ENCODE measurements at places on chromosomes 4 and X.
A peak's percentile ranks its signal among the peaks of the same experiment; 100 is the strongest.

DNA sequence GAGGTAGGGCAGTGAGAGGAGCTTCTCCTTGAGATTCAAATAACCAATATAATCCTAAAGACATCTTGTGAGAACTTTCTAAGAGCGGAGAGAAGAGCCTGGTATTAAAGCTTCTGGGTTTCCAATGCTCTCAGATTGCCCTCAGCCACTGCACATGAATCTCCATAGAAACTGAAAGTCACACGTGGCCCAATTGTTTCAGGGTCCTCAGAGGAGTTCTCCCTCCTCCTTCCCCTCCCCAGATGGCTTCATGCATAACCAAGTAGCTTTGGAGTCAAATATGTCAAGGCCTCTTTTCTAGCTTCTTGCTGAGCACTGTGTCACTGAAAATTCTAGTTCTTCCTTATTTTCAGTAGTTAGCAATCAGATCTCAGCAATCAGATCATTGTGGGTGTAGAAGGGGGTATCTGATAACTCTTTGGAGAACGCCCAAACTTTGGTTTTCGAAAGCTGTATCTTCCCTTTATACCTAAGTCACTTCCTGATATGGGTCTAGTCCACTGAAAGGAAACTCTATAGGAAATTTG, 2.2 kb downstream of the BTK start:
- no peak for DNase-seq

GRCh38 chr4:42268824-42269223, 116.4 kb upstream of the BEND4 start:
- DNase-seq = no peak

DNA sequence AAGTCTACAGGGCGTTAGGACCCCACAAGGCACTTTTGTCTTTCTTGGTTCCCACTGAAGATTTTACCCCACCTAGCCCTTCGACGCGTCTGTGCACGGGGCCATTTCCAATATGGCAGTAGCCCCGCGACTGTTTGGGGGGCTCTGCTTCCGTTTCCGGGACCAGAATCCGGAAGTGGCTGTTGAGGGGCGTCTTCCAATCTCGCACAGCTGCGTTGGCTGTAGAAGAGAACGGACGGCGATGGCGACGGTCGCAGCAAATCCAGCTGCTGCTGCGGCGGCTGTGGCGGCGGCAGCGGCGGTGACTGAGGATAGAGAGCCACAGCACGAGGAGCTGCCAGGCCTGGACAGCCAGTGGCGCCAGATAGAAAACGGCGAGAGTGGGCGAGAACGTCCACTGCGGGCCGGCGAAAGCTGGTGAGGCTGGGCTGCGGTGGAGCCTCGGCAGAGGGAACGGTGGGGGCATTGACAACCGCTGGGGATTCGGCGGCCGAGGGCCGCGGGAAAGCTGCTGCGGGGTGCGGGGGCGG, at the start of gene USP11:
Gene USP11, plus strand, starts transcription at position 207 of the 530 bp plus-strand sequence. Its CDS starts 35 bp downstream, at position 242.
- peak; percentile 46 for DNase-seq

- no peak for DNase-seq
Measured at GRCh38 chrX:97790850-97791249, 907.1 kb downstream of the RPA4 start.

DNA sequence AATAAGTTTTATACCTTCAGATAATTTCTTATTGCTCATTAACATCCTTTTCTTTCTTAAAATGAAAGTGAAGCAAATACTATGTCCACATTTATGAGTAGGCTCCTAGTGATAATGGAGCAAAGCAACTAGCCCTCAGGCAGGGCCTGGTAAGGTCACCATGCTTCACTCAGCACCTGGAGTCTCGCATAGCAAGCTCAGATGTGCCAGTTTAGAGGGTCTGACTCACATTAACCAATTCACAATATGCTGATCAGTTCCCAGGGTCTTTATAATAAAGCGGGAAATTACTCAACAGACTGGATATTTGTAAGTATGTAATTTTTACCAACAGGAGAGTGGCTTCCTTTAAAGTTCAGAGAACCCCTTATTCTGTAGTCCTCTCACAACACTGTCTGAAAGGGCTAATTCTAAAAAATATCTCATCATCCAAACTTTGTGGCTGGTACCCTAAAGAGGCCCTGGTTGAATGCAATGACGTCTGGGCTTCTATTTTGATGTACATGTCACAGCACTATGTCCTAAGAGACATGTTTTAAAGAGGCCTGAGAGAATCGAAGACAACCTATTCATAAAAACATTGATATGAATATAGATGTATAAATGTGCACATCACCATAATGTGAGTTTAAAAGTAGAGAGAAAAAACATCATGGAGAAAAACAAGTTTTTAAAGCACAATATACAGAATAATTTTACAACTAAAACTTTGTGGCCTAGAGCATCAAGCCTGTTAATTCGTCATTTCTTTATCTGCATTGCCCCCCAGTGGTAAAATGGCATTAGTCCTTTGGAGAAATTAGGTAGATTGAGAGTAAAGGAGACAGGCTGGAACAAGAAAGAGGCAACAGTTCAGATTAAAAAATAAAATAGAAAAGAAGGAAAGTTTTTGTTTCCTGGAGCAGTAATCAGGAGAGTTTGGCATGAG, 44.3 kb downstream of the IL21 start:
- peak; percentile 74 for DNase-seq

DNA sequence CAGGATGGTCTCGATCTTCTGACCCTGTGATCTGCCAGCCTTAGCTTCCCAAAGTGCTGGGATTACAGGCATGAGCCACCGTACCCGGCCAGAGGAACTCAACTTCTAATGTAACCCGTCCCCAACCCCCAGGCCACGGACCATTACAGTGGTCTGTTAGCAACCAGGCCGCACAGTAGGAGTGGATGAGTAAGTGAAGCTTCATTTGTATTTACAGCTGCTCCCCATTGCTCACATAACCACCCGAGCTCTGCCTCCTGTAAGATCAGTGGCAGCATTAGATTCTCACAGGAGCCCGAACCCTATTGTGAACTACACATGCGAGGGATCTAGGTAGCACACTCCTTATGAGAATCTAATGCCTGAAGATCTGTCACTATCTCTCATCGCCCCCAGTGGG, 119.6 kb downstream of the SHROOM3 start:
- DNase-seq = no peak

- no peak for DNase-seq
Measured at GRCh38 chrX:7730071-7730470, 112.9 kb upstream of the VCX start.

DNA sequence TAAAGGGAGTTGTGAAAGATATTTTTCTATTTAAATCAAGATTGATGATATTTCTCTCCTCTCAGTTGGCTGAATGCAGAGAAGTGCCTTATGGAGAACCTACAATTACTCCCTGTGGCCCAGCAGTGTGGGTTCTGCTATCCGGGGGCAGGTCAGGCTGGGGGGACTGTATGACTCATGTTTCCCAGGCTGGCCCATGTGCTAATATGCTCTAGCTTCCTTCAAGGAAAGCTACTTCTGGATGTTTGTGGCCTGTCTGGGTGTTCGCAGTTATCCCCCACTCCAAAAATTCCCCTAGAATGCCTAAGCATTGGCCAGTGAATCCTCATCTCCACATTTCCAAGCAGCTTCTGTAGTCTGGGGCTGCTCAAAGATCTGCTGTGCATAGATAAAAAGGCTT, 58.9 kb upstream of the SPP1 start:
- no peak for DNase-seq

DNA sequence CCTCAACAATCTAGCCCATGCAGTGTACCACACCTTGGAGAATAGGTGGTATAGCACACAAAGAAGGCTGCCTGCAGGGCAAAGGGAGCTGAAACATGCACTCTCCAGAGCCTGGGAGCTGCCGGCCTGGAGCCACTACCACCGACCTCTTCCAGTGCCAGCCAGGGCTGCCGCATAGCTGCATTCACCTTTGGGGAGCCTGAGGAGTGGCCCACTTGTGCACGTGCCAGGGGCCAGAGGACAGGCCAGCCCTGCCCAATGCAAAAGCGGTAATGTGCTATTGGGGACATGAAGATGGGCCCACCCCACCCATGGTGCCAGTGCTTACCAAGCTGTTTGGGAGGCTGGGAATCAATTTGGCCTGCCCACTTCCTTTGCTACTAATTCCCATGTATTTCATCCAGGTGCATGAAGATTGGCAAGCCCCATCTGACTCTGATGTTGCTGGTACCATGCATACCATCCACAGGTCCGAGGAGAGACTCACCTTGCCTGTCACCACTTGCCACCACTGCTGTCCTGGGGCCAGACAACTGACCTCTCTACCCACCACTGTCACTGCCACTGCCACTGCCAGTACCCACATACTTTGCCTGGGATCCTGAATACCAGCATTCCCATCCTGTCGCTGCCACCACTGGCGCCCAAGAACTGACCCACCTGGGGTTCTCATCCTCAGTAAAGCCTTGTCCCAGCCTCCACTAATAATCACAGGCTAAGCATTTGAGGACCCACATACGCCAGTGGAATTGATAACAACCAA, 506.9 kb downstream of the MAGEB5 start:
- DNase-seq = no peak

DNA sequence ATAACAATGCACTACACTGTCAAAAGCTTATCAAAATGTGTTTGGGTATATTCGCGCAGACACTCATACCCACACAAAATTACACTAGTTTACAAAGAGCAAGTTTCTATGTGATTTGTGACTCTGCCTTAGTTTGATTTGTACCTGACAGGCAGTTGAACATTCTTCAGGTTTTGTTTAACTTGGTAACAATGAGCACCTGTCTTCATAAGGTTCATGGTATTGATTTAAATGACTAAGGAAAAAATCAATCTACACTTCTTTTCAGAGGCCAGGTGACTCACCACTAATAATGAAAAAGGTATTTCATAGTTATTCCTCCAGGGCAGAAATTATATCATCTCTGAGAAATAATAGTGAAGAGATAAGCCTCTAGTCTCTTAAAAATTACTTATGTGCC, 1114.6 kb upstream of the AGA start:
- no peak for DNase-seq

DNA sequence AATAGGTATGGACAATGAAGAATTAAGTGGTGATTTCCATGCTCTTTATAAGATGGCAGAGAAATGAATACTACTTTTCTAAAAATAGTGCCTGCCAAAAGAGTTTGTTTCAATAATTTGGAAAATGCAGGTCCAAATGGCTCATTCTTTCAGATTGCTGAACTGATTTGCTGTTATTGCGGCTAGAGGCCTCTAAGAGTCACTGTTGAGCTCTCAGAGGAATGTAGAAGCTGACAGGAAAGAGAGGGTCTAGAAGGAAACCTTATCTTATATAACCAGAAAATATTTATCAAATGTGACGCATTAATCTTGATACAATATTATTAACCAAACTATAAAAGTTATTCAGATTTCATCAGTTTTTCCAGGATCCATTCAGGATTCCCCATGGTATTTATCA, 65.7 kb upstream of the PAGE1 start:
- DNase-seq = peak; percentile 0

- DNase-seq = no peak
Measured at GRCh38 chr4:90990284-90990683, 863.1 kb downstream of the CCSER1 start.

GRCh38 chr4:142595222-142595871, 250.8 kb downstream of the INPP4B start:
- DNase-seq = no peak

Measured in midbrain (tissue), 1 donor.